Activated CD4-positive, alpha-beta T cell treated with anti-CD3 and anti-CD28 coated beads, Interleukin-2, amount 50 U/mL, for 24 hours (primary cell): ENCODE measurements at places on chromosomes 5 and 9.

GRCh38 chr9:83800236-83801033 lies 17.1 kb downstream of the GKAP1 start:
- DNase-seq = no peak

- no peak for DNase-seq
Measured at GRCh38 chr5:142737179-142737578, 33.0 kb upstream of the ARHGAP26 start.

DNA sequence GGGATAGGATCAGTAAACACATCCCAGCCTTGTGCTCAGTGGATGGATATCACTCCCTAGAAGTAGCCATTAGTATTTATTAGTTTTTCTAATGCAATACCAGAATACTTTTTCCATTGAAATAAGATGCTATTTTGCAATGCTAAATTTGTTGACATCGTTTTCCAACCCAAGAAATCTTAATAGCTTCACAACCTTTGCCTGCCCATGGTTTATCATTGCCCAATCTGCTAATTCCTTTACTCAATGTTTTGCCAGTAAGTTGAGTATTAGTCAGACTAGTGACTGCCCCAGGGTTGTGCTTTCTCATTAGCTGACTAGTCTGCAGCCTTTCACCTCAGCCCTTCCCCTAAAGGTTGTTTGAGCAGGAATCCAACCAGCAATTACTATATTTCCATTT lies 62.9 kb downstream of the NREP start:
- no peak for DNase-seq

DNA sequence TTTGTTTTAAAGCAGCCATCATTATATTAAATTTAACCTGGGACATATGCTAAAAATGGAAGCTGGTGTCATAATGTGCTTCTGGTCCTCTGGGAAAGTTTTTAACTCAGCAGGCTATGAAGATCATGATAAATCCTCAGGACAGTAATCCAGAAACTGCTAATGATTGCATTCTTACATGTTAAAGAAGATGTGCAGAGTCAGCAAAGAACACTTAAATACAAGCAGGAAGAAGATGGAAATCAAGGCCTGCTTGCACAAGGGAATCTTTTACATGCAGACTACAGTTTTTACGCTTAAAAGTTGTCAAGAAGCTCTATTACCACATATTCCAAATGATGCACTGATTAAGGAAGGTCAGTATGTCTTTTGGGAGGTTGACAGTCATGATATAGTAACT lies 246.0 kb upstream of the PTPRD start:
- DNase-seq = no peak

DNA sequence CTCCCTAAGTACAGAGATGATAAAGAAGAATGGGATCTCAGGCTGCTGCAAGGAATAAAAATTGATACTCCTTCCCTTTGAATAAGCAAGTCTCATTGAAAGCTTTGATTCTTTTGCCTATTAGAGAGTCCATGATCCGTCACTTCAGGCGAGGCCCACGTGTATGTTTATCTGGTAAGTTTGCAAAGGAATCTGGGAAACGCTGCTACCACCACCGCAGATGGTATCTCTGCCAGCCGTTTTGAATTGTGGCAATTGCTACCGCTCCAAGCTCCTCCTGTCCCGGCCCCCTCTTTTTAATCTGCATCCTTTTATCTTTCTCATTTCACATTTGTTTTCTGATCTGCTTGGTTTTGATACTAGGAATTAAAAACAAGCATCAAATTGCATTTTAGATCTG lies 42.9 kb upstream of the GRIA1 start:
- DNase-seq = no peak
